Lung (tissue), 17 donors: ENCODE measurements at places on chromosomes 7 and 10. TPM values are rescaled to one million over a fixed set of nuclear protein-coding genes. Genes with fewer than 3 reads are reported as not detected.

- H3K27ac ChIP-seq = no peak overlapping the region
- peaks cover 2% of the 10 kb centered on the region for H3K4me1 ChIP-seq
- no peak for DNase-seq
- no peaks in the 10 kb centered on the region for H3K36me3 ChIP-seq
- H3K27me3 ChIP-seq = no peaks in the 10 kb centered on the region
Measured at GRCh38 chr10:103544657-103545310, 51.3 kb downstream of the NEURL1 start.

- H3K4me1 ChIP-seq = peaks cover 12% of the 10 kb centered on the region
- no peak overlapping the region for H3K27ac ChIP-seq
- no peaks in the 10 kb centered on the region for H3K27me3 ChIP-seq
- no peak overlapping the region for H3K4me3 ChIP-seq
- H3K36me3 ChIP-seq = peaks cover 3% of the 10 kb centered on the region
Measured at GRCh38 chr10:103139803-103140202, 53.3 kb downstream of the NT5C2 start.

GRCh38 chr7:108348913-108349312 lies 107.3 kb downstream of the NRCAM start:
- no peaks in the 10 kb centered on the region for H3K36me3 ChIP-seq
- no peak for DNase-seq
- no peaks in the 10 kb centered on the region for H3K27me3 ChIP-seq
- no peak overlapping the region for H3K27ac ChIP-seq
- no peaks in the 10 kb centered on the region for H3K4me1 ChIP-seq

Gene SYCE1
- 0.86 TPM for total RNA-seq

Gene SPAM1
- not detected for total RNA-seq
